ENCODE measurements at places on chromosomes 11 and 22.

- no peak for DNase-seq
These were observed 1432.5 kb downstream of the BRD1 start for GRCh38 chr22:48395201-48395600.

DNA sequence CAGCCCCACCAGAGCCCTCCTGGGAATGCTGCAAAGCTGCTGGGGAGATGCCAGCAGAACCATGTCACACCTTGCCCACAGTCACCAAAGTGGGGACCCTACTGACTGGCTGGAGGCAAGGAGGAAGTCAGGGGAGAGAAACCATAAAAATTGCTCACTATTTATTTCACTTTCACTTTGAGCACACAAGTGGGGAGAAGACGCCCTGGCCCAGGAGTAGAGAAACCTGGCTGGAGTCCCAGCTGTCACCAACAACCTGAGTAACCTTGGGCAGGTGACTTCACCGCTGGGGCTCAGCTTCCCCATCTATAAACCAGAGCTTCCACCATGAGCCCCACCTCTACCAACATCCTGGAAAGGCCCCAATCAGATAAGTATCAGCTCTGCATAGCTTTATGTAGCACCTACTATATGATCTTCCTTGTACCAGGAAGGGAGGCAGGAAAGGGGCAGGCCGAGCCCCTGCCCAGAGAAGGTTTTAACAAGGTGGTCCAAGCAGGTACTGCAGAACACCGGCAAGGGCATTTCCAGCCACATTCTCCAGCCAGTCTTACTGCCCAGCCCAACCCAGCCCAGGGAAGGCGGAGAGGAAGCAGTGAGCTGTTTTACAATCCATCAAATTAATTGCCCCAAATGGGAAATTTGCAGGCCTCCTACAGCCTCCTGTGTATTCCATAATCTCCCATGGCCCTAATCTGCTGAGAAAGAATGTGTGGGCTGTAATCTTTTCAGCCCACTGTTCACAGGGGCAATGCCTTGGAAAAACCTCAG lies 27.6 kb downstream of the PLEKHA7 start:
- DNase-seq, result peak; percentile 43

- DNase-seq, result no peak
These were observed 5.9 kb upstream of the OR10V1 start for GRCh38 chr11:59719556-59719955.

- DNase-seq, result no peak
These were observed 49.5 kb downstream of the LGR4 start for GRCh38 chr11:27423125-27423524.

- DNase-seq, result no peak
These were observed 923.3 kb downstream of the KCNA4 start for GRCh38 chr11:29093416-29094120.

GRCh38 chr11:61267437-61267841 lies 26.5 kb downstream of the PGA5 start:
- no peak for DNase-seq

GRCh38 chr11:134164490-134165370 lies 59.0 kb downstream of the NCAPD3 start:
- no peak for DNase-seq

DNA sequence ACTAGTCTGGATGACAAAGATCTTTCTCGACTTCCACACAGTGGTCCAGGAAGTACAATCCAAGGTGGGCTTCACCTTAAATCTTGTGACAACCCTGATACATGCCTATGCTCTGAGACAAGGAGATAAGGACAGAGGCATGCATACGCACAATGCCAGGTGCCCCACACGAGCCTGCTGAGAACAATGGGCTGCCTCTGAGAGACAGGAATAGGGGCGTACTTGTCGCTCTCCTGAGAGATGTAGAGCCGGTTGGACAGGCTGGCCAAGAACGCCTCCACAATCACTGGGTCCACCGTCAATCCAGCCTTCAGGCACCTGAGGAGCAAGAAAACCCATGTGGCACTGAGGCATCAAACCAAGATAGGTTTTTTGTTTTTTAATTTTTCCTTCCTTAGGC lies 25.5 kb downstream of the SERPIND1 start:
- no peak for DNase-seq

DNA sequence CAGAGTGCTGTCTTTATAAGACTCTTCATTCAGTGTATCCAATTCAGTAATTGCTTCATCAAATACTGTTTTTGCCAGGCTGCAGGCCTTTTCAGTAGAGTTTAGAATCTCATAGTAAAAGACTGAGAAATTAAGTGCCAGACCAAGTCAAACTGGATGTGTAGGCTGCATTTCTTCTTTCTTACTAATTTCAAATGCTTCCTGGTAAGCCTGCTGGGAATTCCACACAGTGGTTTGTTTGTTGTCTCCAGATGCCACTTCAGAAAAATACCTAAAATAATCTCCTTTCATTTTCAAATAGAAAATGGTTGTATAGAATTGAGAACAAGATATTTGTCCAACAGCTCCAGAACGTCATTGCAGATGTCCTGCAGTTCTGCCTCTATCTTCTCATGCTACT lies 34.7 kb downstream of the LDHAL6A start:
- no peak for DNase-seq

- DNase-seq, result peak; percentile 5
These were observed 6.5 kb downstream of the RTN3 start for GRCh38 chr11:63687845-63688244.

GRCh38 chr11:45983471-45983845 lies 61.0 kb downstream of the LARGE2 start:
- DNase-seq, result no peak

All from stimulated activated CD4-positive, alpha-beta T cell treated with anti-CD3 and anti-CD28 coated beads, Interleukin-4, amount 100 ng/mL, for 48 hours (primary cell).